ENCODE measurements at places on chromosomes 4 and X.

DNA sequence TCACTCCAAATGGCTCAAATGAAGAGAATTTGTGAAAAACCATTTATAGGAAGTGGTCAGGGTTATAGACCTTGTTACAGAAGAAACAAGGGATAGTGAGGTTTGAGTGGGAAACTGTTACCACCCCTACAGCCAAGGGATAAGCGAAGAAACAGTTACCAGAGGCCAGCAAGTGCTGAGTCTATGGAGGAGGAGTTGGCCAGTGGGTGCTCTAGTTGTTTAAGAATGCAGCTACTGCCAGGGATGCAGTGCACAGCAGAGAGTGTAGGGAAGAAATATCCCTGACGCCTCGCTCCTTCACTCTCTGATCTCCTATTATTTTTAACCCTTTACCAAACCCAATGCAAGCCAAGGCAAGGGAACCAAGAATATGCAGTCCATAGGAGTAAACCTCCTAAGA is 15.2 kb upstream of the SYTL4 start:
- no peak for DNase-seq

GRCh38 chrX:43166874-43167273 is 388.9 kb upstream of the PPP1R2C start:
- no peak for DNase-seq

GRCh38 chrX:13859724-13860123 is 42.8 kb upstream of the GPM6B start:
- no peak for DNase-seq

GRCh38 chr4:4247696-4248028 is 361 bp downstream of the TMEM128 start:
- DNase-seq, result no peak

- no peak for DNase-seq
These were observed 49.2 kb upstream of the SPIN4 start for GRCh38 chrX:63400340-63400739.

- no peak for DNase-seq
These were observed 4.1 kb downstream of the TMEM271 start for GRCh38 chr4:571838-572572.

- DNase-seq, result no peak
These were observed 45.1 kb downstream of the TBC1D9 start for GRCh38 chr4:140710908-140711622.

DNA sequence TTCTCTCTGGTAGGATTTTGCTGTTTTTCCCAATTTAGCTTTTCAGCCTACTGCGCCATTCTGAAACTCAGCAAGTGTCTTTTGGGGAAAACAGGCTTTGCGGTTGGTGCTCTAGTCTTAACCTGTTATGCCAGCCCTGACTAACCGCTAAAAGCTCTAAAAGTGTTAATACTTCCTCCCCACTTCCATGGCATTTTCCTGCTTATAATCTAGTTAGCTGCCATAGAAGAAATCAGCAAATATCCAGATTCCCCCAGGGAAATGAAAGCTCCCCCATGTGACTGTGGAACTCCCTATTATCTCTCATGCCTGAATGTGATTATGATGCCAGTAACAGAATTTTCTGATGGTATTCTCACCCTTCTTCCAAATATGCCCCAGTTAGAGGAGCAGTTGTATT is 28.7 kb upstream of the GYPA start:
- no peak for DNase-seq

GRCh38 chr4:187608001-187608421 is 387.6 kb upstream of the ZFP42 start:
- DNase-seq, result peak; percentile 73

GRCh38 chrX:38664285-38664684 is 102.9 kb downstream of the TSPAN7 start:
- DNase-seq, result peak; percentile 13

- DNase-seq, result no peak
These were observed 672 bp upstream of the C1QTNF7 start for GRCh38 chr4:15427161-15427560.

DNA sequence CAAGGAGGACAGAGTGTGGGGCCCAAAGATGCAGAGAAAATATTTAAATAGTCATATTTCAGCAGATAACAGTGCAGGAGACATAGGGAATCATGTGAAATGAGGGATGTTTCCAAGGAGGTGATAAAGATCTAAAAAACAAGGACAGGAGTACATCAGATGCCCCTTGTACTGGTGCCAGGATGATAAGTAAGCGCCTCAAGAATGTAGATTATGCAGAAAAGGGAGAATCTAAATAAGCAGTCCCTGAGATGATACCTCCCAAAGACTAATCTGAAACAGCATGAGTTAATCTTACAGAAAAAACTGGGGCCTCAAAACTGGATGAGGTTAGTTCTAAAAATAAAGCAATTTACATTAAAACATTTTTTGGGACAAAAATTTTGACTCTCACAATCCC is 136.1 kb upstream of the WDFY3 start:
- DNase-seq, result no peak

DNA sequence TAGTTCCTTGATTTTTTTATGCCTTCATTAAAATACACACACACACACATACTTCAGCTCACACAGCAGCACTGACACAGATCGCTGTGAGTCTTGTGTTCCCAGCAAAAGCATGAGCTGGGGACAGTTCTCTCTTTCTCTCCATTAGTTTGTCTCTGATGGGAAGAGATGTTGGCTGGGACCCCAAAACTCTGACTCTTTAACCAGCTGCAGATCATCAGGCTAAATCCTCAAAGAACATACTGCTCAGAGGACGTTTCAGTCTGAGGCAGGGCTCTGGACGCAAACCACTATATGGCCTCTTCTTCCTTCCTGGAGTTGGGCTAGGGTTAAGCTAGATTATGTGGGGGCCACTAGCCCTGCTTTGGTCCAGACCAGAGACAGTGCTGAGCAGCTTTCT is 109.6 kb downstream of the NHSL2 start:
- no peak for DNase-seq

GRCh38 chr4:77500801-77501200 is 104.8 kb upstream of the CXCL13 start:
- no peak for DNase-seq

DNA sequence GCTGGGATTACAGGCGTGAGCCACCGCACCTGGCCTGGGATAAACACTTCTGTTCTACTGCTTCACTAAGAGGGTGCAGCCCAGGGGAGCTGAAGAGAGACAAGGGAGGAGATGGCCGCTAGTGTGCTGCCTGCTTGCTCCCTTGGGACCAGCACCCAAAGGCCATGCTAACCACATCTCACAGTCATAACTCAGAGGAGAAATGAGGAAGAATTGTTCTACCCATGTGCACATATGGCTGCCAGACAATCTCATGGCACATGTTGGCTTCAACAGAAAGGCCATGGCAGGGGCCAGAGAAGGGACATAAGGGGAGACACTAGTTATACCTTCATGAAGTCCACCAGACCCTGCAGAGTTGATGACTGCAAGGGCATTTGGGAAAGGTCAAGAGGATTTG is 22.4 kb downstream of the CLDN22 start:
- no peak for DNase-seq

DNA sequence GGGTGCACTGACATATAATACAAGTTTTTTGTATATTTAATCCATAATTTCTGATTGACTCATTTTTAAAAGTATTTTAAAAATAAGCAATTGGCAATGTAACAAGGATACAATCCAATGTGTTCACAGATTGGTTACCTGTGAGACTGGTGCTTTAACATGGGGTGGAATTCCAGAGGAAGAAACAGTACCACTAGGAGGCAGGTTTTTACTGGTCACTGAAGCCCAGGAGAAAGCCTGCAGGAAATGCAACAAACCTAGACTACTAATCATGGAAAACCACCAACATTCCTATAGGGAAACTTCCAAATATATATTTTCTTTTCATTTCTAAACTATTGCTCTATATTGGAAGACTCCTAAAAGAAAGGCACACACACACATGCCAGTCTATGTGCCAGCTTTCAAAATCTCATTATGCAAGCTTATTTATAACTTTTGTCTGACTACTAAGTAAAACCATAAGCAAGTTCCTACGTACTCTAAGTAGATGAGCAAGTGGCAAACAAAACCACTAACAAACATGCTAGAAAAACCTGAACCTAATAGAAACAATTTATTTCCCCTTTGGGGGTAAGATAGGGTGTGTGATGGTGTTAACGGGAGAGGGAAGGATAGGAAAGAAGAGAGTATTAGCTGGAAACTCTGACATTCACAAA is 19.2 kb downstream of the G3BP2 start:
- DNase-seq, result no peak

- no peak for DNase-seq
These were observed 100.6 kb downstream of the AFF2 start for GRCh38 chrX:148601034-148601433.

GRCh38 chrX:108019382-108019875 is 25.4 kb upstream of the VSIG1 start:
- no peak for DNase-seq
